ENCODE measurements at places on chromosomes 13 and 19.
A peak's percentile ranks its signal among the peaks of the same experiment; 100 is the strongest.

GRCh38 chr19:49587227-49587626 lies 3.8 kb upstream of the PRR12 start:
- DNase-seq, result no peak

- no peak for DNase-seq
Observed at GRCh38 chr13:46953331-46953730, 56.5 kb upstream of the HTR2A start.

GRCh38 chr13:60351855-60352615 lies 45.0 kb upstream of the TDRD3 start:
- no peak for DNase-seq

DNA sequence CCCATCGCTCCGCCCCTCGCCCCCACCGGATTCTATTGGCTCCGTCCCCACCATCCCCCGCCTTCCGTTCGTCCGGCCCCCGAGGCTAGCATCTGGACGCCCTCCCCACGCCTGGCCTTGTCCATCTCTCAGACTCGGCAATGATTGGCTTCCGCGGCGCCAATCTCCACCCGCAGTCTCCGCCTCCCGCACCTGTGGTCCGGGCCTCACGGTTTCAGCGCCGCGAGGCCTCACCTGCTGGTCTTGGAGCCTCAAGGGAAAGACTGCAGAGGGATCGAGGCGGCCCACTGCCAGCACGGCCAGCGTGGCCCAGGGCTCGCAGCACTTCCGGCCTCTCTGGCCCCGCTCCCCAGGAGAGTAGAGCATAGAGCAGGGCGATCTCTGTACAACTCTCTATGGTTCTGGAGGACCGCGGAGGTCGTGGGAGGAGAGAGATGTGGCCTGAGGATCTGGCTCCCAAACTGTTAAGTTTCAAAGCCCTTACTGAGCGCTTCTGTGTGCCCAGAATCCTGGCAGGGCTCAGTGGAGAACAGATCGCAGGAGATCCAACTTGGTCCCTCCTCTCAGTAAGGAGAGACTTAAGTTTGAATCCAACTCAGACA lies at the start of gene ERCC1:
ERCC1 (minus strand) TSS at position 329 of the 602 bp plus-strand sequence. CDS start 543 bp downstream, outside the sequence.
- peak; percentile 90 for DNase-seq

- no peak for DNase-seq
Observed at GRCh38 chr13:49052813-49053212, 77.1 kb downstream of the FNDC3A start.

GRCh38 chr13:35722458-35723052 lies 246.1 kb upstream of the MAB21L1 start:
- no peak for DNase-seq

DNA sequence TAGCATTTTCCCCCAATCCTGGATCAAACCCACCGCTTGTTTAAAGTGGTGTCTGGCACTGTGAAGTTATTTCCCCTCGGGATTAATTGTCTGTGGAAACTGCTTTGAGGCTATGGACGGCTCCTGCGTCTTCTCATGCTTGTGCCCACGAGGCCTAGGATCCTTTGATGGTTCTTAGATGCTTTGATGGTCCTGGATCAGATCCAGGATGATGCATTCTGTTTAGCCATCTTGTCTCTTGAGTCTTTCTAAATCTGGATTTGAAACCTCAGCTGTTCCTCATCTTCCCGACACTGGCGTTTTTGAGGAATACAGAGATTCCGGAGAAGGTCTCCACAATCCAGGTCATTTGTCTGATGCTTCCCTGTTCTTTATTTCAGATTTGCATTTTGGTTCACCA lies 36.1 kb upstream of the USP29 start:
- no peak for DNase-seq
